ENCODE measurements at places on chromosomes 12 and 14.

GRCh38 chr14:92121207-92121669 is 268 bp downstream of the NDUFB1 start:
- no peak for DNase-seq

GRCh38 chr14:88559852-88560251 is 3.0 kb upstream of the ZC3H14 start:
- peak; percentile 12 for DNase-seq

- DNase-seq = no peak
These were observed 1036.1 kb downstream of the TMEM121 start for GRCh38 chr14:106562451-106562850.

- DNase-seq = no peak
These were observed 159.5 kb downstream of the ANO2 start for GRCh38 chr12:5785601-5786000.

- DNase-seq = peak; percentile 3
These were observed 214.9 kb downstream of the ADAMTS20 start for GRCh38 chr12:43336962-43337555.

GRCh38 chr14:28777471-28778137 is 11.0 kb downstream of the FOXG1 start:
- DNase-seq = no peak

- DNase-seq = no peak
These were observed 255.2 kb upstream of the FAR2 start for GRCh38 chr12:28893856-28894255.

- no peak for DNase-seq
These were observed 4.4 kb downstream of the KRT76 start for GRCh38 chr12:52772772-52773171.

DNA sequence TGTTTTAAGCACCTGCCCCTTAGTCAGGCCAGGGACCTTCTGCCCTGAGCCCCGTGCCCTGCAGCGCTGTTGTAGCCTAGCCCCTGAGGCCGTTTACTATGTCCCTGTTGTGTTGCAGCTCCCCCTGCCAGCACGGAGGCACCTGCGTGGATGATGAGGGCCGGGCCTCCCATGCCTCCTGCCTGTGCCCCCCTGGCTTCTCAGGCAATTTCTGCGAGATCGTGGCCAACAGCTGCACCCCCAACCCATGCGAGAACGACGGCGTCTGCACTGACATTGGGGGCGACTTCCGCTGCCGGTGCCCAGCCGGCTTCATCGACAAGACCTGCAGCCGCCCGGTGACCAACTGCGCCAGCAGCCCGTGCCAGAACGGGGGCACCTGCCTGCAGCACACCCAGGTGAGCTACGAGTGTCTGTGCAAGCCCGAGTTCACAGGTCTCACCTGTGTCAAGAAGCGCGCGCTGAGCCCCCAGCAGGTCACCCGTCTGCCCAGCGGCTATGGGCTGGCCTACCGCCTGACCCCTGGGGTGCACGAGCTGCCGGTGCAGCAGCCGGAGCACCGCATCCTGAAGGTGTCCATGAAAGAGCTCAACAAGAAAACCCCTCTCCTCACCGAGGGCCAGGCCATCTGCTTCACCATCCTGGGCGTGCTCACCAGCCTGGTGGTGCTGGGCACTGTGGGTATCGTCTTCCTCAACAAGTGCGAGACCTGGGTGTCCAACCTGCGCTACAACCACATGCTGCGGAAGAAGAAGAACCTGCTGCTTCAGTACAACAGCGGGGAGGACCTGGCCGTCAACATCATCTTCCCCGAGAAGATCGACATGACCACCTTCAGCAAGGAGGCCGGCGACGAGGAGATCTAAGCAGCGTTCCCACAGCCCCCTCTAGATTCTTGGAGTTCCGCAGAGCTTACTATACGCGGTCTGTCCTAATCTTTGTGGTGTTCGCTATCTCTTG is 7.6 kb downstream of the DLK1 start:
- DNase-seq = no peak

DNA sequence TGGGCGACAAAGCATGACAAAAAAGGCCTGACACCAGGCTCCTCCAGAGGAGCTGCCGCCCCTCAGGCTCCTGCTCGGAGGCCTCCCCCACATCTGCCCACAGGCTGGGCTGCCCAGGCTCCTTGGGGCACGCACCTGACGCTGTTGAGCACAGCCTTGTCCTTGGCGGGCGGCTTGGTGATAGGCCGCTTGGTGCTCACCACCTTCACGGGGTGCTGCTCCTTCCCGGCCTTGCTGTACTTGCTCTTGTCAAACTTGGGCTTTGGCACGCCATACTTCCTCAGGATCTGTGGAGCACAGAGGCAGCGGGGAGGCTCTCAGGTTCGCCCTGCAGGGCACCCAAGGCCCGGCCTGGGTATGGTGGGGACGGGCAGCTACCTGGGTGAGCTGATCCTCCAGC is 53.4 kb downstream of the TRAFD1 start:
- no peak for DNase-seq

DNA sequence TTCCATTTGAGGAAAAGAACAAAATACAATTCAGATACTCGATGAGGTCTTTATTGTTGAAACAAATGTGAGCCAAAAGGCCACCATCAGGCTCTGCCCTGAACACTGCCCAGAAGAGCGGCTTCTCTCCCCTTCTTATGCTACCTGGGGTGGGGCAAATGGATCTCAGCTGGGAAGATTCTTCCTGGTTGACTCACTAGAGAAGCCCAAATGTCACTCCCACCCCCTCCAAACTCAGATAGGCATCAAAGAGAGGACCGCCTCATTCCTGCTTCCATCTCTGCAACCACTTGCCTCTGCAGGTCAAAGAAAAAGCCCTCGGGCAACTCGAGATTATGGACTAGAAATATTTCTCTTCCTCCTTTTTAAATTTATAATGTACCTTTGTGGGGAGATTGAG is 55.8 kb downstream of the TBX3 start:
- DNase-seq = no peak

DNA sequence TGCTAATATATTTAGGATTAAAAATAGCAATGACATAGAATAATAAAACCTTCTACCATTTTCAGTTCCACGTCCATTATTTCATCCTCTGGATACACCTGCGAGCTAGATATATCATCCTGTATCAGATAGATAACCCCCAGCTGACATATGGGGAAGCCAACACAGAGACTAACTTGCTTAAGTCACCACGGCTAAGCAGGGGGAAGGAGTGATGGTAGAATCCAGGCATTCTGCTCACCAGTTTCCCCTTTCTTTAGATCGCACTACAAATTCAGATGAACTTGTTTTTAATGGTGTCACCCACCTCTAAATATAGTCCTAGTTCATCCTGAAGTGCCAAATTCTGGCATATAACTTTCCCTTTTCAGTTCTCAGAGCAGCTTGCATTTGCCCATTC is 110.1 kb downstream of the TXNDC16 start:
- DNase-seq = no peak

GRCh38 chr12:57051011-57051410 is 1.1 kb upstream of the MYO1A start:
- DNase-seq = no peak

GRCh38 chr14:74919421-74920165 is 3.5 kb downstream of the RPS6KL1 start:
- DNase-seq = no peak

- no peak for DNase-seq
These were observed 9.5 kb upstream of the CDKN3 start for GRCh38 chr14:54387328-54387727.

DNA sequence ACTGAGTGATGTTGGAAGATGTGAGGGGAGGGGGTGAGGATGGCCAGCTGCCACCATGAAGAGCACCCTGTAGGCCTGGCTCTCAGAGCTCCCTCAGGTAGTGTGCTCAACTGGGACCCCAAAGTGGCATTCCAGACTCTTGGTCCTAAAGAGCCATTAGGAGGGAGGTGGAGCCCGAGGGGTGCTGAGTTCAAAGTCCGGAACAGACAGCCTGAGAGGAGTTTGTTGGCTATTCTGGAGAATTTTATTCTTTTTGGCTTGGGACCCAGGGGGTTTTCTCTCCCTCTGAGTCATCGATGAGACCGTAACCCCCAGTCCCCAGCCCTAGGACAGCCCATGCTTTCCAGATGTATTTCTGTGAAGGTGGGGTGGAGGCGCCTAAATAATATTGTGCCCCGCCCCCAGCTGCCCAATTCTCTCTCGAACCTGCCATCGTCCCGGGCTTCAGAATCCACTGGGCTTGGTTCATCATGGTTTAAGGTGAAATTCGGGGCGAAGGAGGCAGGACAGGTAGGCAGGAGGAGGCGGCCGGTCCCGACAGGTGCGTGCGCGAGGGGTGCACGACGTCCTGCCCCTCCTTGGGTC is 690 bp upstream of the RBP5 start:
- DNase-seq = no peak

GRCh38 chr14:74921053-74921620 is 1.9 kb downstream of the RPS6KL1 start:
- DNase-seq = no peak

GRCh38 chr14:20799456-20799891 is 3.2 kb downstream of the RNASE1 start:
- no peak for DNase-seq

- DNase-seq = no peak
These were observed 55.6 kb downstream of the HNRNPC start for GRCh38 chr14:21213652-21214051.

DNA sequence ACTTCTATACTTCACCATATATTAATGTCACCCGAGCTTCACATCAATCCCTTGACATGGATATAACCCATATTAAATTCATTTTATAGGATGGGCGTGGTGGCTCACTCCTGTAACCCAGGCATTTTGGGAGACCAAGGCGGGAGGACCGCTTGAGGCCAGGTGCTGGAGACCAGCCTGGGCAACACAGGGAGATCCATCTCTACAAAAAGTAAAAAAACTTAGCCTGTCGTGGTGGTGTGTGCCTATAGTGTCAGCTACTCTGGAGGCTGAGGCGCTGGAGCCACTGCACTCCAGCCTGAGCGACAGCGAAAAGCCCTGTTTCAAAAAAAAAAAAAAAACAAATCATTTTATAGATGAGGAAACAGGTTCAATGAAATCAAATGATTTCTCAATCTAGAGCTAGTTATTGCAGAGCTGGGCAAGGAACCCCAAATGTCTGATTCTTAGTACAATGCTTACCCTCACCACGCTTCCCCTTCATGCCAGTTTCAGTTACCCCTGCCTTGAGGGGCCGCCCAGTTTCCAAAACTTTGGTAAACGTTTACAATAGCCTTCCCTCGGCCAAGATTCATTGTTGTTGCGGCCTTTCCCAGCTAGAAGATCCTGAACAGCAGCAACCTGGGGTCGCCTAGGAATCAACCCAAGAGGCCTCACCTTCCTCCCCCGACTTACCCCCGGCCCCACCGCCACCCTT is 751 bp downstream of the PSMB5 start:
- no peak for DNase-seq

DNA sequence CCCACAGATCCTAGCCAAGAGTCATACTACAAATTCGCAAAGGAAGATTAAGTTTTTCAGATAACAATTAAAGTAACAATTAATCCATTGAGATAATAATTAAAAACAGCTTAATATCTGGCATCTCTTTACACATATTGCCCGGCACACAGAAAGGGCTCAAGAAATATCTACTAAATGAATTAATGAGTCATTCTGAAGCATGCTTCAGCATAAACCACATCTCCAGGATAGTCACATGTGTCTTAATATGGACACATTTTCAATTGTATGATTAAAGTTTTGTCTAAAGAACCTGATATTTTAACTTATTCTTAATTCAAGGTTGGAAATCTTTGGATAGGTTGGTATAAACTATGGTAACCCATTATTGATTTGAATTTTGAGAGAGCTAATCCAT is 9.6 kb downstream of the ITPR2 start:
- DNase-seq = no peak

- no peak for DNase-seq
These were observed 19.5 kb upstream of the DNAAF2 start for GRCh38 chr14:49654511-49654910.

- DNase-seq = no peak
These were observed 142.8 kb downstream of the LRFN5 start for GRCh38 chr14:41749429-41749828.

GRCh38 chr12:101697197-101697929 is at the start of gene CHPT1:
Gene CHPT1 (plus strand): TSS chr12:101697640. CDS start chr12:101697862, 222 bp downstream.
- DNase-seq = peak; percentile 88

GRCh38 chr12:21541773-21542172 is 15.7 kb downstream of the SPX start:
- DNase-seq = no peak

DNA sequence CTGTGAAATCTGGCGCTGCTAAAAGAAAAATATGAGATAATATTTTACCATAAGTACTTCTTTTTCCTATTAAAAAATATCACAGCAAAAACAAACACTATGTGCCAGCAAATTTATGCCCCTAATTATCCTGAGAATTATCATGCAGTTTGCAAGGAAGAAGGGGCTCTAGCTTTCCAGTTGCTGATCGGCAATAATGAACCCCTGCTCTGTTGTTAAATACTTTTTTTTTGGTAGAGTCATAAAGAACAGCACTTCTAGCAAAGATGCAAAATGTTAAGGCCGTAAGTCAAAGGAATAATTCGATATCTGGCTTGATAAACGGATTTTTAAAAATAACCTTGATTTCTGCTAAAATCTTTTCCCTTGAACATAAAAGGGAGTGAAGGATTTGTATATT is 108.9 kb downstream of the PDE3A start:
- peak; percentile 50 for DNase-seq

GRCh38 chr12:29756741-29757390 is 26.9 kb downstream of the TMTC1 start:
- DNase-seq = no peak

GRCh38 chr14:90641615-90642243 is 174.5 kb downstream of the TTC7B start:
- DNase-seq = peak; percentile 28

- no peak for DNase-seq
These were observed 220.8 kb downstream of the CHST11 start for GRCh38 chr12:104677441-104678089.

GRCh38 chr14:101836135-101836534 is 74.6 kb downstream of the PPP2R5C start:
- DNase-seq = no peak

GRCh38 chr12:111953455-111953854 is 59.5 kb downstream of the TMEM116 start:
- no peak for DNase-seq

DNA sequence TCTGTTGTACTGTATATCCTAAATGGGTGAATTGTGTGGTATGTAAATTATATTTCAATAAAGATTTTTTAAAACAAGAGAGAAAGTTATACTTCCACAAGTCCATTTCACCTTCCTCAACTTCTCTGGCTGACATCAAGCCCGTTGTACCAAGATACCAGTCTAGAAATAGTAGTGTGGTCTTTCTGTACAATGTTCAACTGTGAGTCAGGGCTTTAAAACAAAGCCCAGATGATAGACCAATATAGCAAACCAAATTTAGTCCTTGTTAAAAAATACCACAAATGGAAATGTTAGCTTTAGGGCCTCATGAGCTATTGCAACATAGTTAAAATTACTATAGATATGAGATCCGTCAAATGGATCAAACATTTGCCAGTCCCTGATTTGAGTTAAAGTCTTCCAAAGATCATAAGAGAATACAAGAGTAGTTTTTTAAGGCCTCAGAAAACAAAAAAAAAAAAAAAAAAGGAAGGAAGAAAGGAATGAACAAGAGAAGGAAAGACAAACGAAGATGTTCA is 49.0 kb upstream of the EGLN3 start:
- no peak for DNase-seq

DNA sequence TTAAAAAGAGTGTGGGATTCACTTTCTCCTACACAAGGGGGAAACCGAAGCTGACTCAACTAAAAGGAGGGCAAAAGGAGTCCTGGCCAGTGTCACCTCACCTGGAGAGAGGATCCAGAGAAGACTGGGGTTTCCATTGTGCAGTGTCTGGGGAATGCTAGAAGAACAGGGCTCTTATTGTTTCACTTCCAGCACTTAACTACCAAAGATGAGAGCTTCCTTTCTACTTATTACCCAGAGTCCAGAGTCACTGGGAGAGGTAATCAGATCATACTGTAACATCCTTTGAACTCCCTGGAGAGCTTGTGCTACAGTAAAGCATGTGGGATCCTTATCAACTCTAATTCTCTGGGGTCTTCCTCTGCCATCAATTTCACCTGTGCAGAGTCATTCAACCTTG is 148.4 kb upstream of the BCL2L14 start:
- peak; percentile 5 for DNase-seq

Measured in retina (tissue), 1 donor.